Esophagus squamous epithelium (tissue), 5 donors: ENCODE measurements at places on chromosomes 11 and 22.

DNA sequence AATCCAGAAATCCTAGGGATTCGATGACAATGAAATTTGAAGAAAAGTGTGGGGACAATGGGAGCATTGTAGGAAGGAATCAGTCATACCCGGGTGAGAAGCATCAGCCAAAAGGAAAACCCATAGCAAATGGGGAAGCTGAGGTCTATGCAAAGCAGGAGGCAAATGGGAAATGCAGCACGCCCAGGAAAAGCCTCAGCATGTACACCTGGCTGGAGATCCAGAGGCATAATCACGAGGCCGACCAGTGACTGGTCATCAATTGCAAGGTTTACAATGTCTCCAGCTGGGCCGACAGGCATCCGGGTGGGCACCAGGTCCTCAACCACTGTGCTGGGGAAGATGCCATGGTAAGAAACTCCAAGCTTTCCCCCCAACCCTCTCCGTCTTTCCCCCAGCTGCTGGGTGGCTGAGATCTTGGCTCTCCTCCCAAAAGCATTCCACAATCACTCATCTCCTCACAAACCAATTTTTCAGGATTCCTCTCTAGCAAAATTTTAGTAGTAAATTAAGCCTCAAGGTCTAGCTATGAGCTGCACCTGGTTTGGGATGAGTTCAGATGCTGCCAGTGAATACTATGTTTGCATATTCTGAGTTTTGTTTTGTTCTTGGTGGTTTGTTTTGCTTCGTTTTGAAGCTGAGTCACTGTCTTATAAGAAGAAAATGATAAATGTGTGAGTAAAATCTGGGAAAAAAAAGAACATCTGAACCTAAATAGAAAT is 98.0 kb upstream of the OR5AK2 start:
- no peak for DNase-seq

DNA sequence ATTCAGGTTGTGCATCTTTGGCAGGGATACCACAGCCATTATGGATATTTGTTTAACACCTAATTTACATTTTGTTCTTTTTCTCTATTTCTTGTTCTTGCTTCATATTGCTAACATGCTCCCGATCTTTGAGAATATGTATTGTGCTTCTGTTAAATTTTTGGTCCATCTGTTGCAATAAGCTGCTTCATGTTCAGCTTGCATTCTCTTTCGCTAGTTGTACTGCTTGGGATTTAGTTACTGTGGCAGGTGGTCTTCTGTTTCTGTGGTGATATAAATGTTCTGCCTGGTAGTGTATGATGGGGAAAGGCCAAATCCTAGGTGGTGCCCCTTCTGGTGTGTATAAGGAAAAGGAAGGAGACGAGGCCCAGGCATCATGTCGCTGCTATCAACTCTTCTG is 140.2 kb downstream of the SPON1 start:
- DNase-seq, result no peak

GRCh38 chr11:15843309-15843872 is 513.0 kb downstream of the SOX6 start:
- DNase-seq, result no peak

GRCh38 chr11:25065746-25066145 is 568.9 kb downstream of the LUZP2 start:
- no peak for DNase-seq

DNA sequence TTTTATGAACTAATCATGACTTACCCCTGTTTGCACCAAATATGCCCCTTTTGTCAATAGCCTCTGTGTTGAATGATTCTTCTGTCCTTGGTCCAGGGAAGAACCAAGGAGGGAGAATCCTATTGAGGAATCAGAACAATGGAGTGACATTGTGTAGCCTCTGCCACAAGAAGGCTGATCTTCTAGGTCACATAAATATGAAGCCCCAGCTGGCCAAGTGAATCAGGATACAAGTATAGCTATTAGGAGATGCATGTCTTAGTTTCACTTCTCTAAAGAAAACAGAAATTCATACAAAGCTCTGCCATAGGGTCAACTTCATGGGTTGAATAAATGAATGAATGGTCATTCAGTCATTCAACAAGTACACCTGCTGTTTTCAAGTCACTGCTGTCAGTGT is 118.2 kb upstream of the BLID start:
- DNase-seq, result no peak

DNA sequence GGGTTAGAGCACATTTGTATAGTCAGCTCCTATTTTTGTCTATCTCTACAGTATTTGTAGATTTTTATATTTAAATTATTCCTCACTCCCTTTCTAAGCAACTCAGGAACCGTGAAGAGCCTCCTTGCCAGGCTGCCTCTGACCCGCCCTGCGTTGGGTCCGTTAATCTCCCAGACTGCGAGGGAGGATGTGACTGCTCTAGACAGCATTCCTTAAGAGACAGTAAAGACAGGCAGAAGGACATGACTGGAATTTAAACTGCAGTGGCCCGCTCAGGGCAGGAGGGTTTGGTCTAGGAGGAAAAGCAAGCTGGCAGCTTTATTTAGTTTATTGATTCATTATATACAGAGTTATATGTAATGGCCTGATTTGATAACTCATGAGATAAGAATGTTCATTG is 413.7 kb downstream of the TMEM135 start:
- DNase-seq, result no peak

DNA sequence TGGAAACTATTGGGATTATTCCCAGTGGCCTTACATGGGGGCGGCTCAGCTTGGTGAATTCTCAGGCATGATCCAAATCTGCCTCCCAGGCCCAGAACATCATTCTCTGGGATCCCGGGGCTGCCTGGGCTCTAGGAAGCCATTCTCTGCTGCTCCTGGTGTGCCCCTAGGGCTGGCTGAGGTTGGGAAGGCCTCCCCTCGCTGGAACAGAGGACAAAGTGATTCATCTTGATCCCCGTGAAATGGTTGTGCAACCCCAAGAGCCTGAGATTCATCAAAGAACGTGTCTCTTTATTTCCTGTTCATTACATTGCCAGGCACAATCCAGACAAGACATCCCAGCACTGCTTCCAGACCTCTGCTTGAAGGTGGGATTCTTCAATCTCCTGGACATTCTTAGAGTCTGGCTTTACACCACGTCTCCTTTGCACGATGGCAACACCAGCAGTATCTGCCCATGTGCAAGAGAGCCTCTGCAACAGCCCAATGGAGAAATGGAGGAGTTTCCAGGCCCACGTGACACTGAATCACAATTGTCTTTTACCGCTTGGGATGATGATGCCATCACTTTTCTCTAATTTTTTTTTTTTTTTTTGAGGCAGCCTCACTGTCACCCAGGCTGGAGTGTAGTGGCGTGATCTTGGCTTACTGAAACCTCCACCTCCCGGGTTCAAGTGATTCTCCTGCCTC is 52.3 kb downstream of the TST start:
- DNase-seq, result no peak

DNA sequence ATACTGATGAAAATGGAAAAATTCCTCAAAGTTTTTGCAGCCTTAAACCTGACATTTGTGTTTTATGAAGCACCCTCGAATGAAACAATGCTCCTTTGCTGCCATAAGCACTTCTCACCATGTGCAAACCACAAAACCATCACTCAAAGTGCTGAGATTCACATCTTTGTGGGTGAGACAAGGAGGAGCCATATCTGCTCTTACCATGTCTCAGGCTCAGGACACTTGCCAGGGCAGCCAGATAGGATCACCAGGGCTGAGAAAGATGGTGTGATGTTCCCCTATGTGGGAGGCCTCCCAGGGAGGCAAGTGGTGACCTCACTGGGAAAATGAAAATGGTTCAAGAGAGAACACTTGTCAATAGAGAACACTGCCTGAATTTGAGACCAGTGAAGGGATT is 120.4 kb downstream of the CCDC34 start:
- DNase-seq, result no peak

DNA sequence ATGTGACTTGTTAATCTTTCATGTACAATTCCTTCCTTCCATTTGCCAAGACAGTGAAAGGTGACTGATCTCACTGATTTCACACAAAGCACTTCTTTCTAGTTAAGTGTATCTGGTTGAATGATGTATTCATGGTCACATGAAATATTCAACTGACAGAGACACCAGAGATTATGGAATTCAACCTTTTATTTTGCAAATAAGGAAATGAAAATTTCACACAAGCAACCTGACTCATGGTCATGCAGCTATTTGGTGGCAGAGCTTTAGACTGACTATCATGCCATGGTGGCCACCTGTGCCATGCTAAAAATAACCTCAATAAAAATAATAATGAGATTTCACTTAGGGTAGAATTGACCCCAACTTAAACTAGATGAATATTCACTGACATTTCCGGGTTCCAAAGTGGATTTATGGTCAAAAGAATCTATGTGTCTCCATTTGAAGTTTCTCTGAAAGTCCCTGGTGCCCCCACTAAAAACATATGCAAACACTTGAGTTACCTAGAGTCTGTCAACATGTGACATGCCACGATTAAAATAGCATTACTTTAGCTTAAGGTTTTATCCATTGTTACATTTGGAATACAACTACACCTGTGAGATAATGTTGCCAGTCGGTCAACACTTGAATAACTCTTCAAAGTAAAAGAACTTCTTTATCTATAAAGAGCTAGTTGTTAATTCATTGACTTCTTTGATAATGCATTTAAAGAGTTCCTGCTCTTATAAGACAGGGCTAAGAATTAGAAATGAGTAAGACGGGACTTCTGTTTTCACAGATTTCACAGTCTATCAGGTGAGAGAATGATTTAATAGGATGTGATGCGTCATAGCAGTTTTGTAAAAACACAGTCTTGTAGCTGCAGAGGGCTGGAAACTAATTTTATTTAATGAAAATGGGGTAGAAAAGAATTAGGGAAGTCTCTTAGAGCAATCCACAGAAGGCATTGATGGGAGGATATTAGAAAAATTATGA is 94.6 kb upstream of the OR9G4 start:
- DNase-seq, result no peak

GRCh38 chr11:33948494-33948893 is 56.6 kb upstream of the LMO2 start:
- DNase-seq, result no peak

- DNase-seq, result no peak
Observed at GRCh38 chr11:13327421-13327820, 49.8 kb downstream of the BMAL1 start.

DNA sequence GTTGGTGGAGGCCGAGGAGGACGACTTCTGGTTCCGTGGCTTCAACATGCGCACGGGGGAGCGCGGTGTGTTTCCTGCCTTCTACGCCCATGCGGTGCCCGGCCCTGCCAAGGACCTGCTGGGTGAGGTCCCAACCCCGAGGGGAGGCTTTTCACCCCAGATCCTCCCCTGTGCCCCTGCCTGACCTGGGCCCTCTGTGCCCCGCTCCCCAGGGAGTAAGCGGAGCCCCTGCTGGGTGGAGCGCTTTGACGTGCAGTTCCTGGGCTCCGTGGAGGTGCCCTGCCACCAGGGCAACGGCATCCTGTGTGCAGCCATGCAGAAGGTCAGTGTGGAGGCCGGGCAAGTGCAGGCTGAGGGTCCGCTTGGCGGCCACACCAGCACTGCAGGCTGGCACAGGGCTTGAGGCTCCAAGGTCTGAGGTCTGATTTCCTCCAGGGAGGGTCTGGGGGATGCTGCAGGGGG is 5.1 kb downstream of the MAPK8IP2 start:
- no peak for DNase-seq

- DNase-seq, result no peak
Observed at GRCh38 chr11:70079691-70080090, 1.6 kb downstream of the ANO1 start.

DNA sequence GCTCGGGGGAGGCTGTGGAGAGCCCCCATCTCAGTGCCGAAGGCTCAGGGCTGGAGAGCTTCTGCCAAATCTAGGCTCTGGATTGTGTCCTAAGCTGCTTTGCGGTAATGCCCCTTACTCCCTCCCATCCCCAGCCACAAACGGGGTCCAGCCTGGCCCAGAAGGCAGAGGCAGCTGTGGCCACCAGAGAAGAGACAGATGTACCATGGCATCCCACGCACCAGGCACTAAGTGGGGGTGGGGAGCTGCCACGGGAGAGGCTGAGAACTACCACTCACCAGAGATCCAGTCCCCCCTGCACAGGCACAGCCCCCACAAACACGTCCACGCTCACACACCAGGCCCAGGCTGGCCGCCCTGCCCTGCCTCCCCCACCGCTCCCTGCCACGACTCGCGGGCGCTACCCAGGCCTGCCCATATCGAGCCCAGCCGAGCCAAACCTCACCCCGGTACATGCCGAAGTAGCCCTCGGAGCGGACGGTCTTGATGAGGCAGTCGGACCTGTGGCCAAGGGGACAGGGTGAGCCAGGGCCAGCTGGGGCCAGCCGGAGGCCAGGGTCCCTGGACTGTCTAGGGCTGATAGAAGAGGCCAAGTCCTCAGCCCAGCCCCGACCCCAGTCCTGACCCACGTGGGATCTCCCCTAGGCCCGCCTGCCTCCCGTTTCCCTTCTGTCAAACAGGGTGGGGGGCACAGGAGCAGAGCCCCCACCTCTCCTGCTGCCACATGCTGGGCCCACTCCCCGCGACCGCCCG is 3.9 kb downstream of the SLC25A22 start:
- DNase-seq, result no peak

DNA sequence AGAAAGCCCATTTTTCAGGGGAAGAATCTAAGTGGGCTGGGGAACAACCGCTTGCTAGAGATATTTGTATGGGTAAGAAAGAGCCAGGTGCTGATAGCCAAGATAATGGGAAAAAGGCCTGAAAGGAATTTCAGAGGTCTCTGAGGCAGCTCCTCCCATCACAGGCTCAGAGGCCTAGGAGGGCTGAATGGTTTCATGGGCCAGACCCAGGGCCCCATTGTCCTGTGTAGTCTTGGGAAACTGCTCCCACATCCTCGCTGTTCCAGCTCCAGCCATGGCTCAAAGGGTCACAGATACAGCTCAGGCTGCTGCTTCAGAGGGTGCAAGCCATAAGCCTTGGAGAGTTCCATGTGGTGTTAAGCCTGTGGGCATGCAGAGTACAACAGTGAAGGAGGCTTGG is 73.2 kb upstream of the ARHGAP20 start:
- DNase-seq, result no peak
